ENCODE measurements at places on chromosomes 5 and 9.
A peak's percentile ranks its signal among the peaks of the same experiment; 100 is the strongest.

DNA sequence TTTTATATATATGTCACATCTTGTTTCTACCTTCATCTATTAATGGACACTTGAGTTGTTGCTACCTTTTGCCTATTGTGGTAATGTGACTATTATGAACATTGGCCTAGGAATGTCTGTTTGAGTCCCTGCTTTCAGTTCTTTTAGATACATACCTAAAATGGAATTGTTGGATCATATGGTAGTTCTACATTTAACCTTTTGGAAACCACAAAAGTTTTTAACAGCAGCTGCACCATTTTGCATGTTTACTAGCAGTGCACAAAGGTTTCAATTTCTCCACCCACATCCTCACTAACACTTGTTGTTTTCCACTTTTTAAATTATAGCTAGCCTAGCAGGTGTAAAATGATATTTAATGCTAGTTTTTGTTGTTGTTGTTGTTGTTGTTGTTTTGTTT lies 88.4 kb downstream of the GALNT10 start:
- no peak for DNase-seq

- no peak for DNase-seq
Observed at GRCh38 chr5:118325931-118326330, 662.4 kb downstream of the DTWD2 start.

- no peak for DNase-seq
Observed at GRCh38 chr9:114941376-114941775, 11.0 kb upstream of the TNFSF8 start.

DNA sequence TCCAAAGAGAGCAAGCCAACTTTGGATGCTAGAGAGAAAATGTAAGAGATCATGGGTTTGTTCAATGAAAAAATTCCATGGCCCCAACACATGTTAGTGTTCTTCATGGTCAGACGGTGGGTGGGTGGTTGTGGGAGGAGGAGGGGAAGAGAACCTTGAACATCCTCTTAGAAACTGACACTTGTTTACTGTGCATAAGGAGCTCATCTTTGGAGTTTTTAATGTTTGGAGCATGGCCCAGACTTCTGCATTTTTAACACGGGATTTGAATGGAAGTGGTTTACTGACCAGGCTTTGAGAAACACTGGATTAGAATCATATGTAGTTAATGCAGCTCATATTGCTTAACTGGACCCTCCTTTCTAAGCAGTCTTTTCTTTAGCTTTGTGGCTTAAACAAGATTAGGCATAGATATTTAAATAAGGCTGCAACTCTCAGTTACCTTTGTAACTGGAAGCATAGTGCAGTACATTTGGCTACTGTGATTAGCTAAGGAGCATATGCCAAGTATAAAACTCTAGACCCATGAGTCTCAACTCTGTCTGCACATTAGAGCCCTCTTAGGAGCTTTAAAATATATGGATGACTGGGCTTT lies 60.1 kb downstream of the FOCAD start:
- DNase-seq: no peak

- DNase-seq: no peak
Observed at GRCh38 chr5:55638051-55638450, 74.1 kb downstream of the SLC38A9 start.

DNA sequence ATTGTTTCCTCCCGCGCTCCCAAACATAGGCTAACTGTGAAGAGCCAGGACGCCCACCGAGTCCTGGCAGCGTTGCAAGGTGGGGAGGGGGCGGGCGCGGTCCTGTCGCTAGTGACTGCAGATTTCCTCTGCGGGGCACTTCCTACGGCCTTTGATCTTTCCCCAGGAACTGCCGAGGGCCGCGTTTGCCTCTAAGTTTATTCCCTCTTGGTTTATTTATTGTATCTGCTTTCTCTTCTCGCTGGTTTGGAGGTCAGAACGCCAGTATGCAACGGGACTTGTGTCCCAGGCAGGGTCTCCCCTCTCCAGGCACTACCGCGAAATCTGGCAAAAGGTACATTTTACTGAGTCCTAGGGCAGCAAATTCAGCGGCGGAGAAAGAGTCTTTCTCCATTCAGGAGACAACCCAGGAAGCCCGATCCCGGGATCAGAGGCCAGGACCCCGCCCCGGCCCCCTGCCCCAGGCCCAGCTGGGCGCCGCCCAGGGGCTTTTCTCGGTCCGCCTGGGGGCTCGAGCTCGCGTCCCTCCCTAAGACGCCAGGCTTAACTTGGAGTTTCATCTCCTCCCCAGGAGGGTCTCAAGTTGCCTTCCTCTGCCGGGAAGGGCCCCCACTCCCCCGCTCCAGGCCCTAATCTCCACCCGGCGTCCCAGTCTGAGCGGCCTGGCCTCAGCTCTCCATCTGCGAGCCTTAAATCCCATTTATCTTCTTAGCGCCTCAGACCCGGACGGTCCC lies 884 bp upstream of the EGFLAM start:
- no peak for DNase-seq

- no peak for DNase-seq
Observed at GRCh38 chr5:8058616-8059190, 189.8 kb downstream of the MTRR start.

- DNase-seq: no peak
Observed at GRCh38 chr9:95783426-95783975, 92.0 kb upstream of the ERCC6L2 start.

GRCh38 chr5:77847129-77847460 lies 71.0 kb upstream of the TBCA start:
- DNase-seq: no peak

- DNase-seq: no peak
Observed at GRCh38 chr5:140039561-140039960, 3.5 kb downstream of the NRG2 start.

DNA sequence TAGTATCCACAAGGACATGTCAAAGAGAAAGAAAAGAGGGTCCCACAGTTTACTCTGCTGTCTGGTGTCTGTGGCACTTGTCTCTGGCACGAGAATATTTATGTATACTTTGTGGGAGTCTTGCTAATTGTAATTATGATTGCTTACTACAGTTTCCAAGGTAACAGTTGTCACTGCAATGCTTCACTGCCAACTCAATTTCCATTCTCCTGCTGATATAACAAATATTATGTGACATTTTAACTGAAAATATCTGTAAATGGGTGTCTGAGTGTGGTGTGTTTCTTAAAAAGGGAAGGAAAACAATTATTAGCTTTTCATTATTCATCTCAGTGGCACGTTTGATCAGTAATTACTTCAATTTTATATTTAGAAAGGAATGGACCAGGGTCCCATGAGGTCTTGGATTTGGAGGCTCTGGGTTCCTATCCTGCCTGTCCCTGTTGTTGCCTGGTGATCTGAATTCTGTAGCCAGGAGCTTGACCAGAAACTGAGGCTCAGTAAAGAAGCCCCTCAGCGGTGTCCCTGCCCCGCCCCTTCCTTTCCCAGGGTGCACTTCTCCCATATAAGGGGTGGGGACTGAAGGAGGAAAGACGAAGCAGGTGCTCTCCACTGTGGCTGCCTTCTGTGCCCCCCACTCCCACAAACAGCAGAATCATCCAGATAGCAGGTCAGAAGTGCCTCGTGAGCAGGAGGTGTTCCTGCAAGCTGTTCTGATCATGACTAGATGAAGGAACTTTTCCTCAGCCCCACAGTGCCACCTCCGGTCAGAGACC lies 137.3 kb upstream of the KIF2A start:
- DNase-seq: no peak

GRCh38 chr5:126448720-126449119 lies 25.5 kb downstream of the GRAMD2B start:
- DNase-seq: no peak

GRCh38 chr9:137592767-137593166 lies 2.5 kb upstream of the ZMYND19 start:
- DNase-seq: no peak

DNA sequence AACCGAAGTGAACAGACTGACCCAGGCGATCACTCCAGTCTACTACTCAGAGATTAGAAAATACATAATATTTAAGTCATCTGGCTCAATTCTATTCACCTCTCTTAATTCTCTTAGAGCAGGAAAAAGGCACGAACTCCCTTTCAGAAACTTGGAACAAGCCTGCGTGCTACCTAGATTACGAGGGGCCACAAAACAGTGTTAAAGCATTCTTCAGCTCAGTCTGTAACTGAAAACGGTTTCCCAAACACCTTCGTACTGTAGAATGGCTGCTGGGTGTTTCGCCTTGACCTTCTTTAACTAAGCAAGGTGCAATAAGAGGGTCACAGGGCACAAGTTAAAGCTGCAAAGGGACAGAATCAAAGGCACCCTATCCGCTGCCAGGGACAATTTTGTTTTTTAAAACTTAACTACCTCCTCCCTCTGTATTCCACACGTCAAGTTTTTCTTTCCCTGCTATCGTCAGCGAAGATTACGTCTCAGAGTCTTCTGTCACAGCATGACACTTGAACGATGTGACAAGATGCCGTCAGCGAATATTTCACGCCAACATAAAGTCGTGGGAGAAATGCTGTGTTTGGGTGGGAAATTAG lies 687 bp downstream of the LYSMD3 start:
- DNase-seq: peak; percentile 49

DNA sequence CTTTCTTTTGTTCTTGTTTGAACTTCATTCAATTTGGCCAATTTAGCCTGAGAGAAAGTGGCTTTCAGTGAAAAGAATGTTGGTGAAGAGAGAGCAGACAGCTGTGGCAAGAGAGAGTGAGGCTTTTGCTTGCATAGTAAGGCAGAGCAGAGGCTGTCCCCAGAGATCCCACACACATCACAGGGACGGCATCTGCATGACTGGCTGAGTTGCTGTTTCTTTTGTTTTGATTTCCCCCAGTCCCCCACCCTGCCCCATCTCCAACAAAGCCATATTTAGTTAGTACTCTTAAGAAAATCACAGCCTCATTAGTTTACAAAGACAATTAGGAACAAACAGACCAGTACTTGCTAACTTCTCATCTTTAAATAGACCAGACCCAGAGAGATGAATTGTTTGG lies 363.9 kb upstream of the SEMA6A start:
- DNase-seq: no peak

DNA sequence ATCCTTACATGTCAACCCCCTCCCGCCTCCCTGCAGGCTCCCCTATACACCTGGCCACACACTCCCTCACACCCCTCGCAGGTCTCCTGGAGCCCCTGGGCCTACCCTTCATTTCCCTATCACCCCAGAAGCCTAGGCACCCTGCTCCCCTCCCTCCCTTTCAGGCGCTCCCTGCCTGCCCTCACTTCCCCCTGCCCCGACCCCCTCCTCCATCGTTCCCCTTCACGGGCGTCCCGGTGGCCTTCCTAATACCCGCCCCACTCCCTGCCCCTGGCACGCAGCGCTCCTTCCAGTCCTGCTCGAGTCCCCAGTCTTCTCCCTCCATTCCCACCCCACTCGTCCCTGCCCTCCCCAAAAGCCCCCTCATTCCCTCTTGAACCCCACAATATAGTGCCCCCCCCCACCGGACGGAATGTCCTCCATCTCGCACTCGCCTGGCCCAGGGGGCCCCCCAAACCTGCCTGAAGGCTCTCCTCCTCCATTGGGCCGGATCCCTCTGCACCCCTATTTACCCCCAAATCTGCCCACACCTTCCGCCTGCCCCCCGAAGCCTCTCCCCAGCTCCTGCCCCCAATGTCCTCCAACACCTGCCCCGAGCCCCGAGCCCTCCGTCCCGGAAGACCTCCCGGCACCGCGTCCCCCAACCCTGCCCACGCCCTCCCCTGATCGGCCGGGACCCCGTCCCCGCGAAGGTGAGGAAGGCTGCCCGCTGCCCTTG lies 746 bp downstream of the STRBP start:
- no peak for DNase-seq

DNA sequence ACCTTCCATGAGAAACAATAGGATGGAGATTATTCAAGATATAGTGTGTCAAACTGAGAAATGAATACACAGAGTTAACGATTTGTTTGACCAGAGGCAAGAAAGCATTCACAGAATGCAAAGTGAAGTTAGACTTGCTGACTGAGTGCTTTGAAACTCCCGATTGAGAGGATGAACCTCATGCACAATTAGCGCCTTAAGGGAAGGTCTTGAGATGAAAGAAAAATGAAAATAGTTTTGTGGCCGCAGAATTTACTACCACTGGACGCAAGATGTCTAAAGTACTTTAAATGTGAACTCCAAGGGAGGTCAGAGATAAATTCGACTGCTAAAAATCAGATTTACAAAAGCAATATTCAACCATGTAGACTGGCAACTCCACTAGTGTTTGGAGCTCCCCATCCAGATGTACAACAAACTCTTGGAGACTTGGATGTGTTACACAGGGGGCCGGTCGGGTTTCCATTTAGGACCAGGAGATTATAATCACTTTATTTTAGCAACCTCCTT lies 707 bp upstream of the RIMOC1 start:
- no peak for DNase-seq

DNA sequence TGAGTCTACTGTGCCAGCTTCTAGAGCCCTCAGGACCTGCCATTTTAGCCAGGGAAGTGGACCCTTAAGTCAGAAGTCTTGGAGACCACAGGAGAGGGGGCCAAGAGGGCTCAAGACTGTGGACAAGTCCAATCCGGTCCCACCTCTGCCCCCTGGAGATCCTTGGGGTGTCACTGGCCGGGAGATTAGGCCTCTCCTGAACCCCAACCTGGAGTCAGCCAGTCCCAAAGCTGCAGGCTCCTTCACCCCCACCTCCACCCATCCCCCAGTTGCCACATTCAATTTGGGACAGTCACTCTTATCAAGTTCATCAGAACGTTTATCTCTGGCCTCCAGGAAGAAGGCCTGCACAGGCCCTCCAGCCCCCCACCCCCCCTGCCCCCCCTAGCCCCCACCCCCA lies 290 bp downstream of the SLC23A1 start:
- DNase-seq: no peak

DNA sequence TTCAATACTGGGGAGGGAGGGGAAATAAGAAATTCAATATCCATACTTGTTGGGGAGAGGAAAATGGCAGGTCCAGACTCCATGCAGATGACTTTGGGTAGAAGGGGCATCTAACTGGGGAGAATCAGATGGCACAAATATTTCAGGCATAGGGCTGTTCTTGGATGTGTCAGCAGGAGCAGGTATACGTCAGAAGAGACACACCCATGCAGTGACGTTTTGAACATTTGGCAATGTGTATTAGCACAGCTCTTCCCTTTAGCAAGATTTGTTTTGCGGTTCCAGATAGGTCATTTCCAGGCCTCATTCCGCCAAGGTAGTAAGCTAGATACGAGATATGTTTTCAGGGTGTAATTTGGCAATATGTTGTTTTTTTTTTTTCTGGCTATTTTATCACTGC lies 187.2 kb upstream of the CDH10 start:
- no peak for DNase-seq

- DNase-seq: no peak
Observed at GRCh38 chr5:174047472-174048099, 2.1 kb downstream of the NSG2 start.

GRCh38 chr9:70945301-70945700 lies 176.1 kb downstream of the TRPM3 start:
- no peak for DNase-seq
